SK-N-DZ (cell line): ENCODE measurements at places on chromosomes 5 and 9.
A peak's percentile ranks its signal among the peaks of the same experiment; 100 is the strongest.

- DNase-seq = no peak
These were observed 196.5 kb downstream of the CRB2 start for GRCh38 chr9:123552530-123552929.

DNA sequence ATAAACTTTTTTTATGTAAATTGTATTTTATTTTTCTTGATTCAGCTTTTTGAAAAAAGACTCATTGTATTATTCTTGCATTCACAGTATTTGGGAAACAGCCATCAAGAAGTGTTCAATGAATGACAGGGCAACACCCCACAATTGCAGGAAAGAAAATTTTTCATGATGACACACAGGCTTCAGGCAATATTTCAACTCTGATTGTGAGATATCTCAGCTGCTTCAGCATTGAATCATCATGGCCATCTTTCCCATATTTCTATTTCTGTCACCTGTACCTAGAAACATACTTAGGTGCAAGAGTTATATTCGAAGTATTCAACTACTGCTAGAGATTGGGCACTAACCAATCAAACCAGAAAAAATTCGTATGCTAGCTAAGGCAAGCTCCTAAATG, 446.0 kb downstream of the ISL1 start:
- no peak for DNase-seq

GRCh38 chr5:168328814-168329213, 37.4 kb downstream of the WWC1 start:
- peak; percentile 50 for DNase-seq

DNA sequence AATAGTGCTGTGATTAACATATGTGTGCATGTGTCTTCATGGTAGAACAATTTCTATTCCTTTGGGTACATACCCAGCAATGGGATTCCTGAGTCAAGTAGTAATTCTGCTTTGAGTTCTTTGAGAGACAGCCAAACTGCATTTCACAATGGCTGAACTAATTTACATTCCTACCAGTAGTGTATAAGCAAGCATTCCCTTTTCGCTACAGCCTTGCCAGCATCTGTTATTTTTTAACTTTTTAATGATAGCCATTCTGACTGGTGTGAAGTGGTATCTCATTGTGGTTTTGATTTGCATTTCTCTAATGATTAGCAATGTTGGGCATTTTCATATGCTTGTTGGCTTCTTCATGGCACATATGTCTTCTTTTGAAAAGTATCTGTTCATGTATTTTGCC, 308.5 kb downstream of the ARRDC3 start:
- DNase-seq = no peak

- DNase-seq = no peak
These were observed 23.5 kb downstream of the ELP1 start for GRCh38 chr9:108910402-108910801.
